Pancreas (tissue), 10 donors: ENCODE measurements at places on chromosomes 4 and X. TPM values are rescaled to one million over a fixed set of nuclear protein-coding genes. Genes with fewer than 3 reads are reported as not detected.

GRCh38 chrX:154531626-154532025 lies 15.0 kb downstream of the G6PD start:
- DNase-seq: no peak

DNA sequence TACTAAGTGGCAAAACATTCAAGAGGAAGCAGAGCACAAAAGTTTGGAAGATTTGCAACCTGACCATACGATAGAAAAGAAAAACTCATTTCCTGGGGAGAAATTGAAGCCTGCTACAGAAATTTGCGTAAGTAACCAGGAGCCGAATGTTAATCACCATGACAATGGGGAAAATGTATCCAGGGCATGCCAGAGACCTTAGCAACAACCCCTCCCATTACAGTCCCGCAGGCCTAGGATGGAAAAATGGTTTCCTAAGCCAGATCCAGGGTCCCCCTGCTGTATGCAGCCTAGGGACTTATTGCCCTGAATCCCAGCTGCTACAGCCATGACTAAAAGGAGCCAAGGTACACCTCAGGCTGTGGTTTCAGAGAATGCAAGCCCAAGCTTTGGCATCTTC lies 472.2 kb upstream of the KLHL4 start:
- no peak for DNase-seq

DNA sequence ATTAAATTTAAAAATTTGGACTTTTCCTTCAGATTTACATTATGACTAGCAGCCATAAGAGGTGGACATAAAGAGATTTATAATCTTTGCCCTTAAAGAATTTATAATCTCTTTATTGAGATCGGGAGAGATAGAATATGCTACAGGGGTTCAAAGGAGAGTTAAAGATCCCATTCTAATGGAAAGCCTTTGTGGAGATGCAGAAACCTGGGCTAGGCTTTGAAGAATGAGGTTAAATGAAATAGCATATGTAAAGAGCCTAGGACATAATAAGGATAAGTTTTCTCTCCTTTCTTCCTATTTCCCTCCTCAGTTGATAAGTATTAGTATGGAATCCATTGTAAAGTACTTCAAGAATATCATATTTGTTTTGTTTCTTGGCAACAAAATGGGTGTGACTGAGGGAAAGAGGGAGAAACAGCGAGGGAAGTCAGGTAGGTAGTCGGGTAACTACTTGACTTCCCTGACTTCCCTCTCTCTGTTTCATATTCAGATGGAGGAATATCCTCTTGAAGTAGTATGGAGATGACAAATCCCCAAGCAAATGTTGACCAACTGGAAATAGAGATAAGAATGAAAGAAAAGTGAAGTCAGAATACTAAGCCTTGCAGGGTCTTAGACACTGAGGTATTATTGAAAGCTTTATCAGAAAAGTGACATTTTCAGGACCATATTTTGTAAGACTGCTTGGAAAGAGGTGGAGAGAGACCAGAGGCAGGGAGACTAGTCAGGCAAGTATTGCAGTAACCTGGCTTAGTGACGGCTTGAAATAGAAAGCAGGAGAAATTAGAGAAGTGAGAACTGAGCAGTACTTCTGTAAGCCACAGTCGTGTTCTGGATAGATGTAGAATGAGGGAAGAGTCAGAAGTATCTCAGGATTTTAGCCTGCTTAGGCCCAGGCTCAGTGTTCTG lies 82.9 kb downstream of the PDLIM5 start:
- no peak for DNase-seq

- DNase-seq: no peak
Measured at GRCh38 chr4:4980621-4981230, 38.5 kb downstream of the CYTL1 start.

GRCh38 chr4:87849612-87850011 lies 16.8 kb downstream of the MEPE start:
- no peak for DNase-seq

Gene MAGEA8
- not detected for total RNA-seq

Gene VEGFD
- 0.19 TPM for total RNA-seq
